ENCODE measurements at places on chromosomes 2 and 18.
A peak's percentile ranks its signal among the peaks of the same experiment; 100 is the strongest.

GRCh38 chr2:69449906-69450305 lies 12.7 kb upstream of the NFU1 start:
- DNase-seq = no peak

DNA sequence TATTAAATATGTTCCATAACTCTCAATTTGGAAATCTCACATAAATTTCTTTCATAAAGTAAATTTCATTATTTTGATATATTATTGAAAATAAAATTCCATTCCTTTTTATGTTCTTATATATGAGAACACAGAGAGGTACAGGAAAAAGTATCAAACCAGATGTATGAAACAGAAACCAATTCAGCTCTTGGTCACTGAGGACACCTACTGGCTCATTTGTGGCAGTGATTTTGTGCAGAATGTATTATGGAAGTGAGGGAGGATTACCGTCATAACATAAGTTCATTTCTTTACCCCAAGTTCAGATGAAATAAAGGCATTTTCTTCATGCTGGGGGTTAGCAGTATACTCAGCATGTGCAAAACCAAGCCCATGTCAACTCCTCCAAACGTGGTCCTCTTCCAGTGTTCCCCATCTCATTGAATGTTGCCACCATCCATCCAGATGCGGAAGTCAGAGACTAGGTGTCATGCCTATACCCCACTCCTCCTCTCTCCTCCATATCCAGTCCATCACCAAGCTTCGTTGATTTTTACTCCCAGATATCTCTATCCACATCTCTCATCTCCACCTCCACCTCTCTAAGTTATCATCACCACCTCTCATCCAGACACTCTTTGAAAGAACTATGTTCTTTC lies 41.7 kb upstream of the MALL start:
- no peak for DNase-seq

GRCh38 chr2:9445089-9445488 lies 21.6 kb downstream of the CPSF3 start:
- no peak for DNase-seq

DNA sequence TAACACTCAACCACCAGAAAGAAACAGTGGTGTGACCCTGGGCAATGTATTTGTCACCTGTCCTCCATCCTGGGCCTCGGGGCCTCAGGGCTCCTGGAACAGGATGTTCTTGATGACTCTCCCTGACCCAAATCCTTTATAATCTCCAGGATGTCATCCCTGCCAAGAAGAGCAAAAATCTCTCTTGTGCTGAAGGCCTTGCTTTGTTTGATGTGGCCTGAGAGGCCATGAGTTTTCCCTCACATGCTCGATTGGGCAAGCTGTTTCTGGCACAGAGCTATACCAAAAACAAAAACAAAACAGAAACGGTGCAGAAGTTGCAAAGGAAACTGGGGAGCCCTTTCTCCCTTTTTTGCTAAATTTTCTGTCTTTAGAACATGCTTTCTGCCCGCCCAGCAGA lies 35.7 kb upstream of the ST3GAL5 start:
- DNase-seq = no peak

GRCh38 chr2:175619179-175620045 lies 382.7 kb downstream of the LNPK start:
- DNase-seq = no peak

GRCh38 chr2:183427558-183427957 lies 303.3 kb downstream of the NUP35 start:
- DNase-seq = no peak

DNA sequence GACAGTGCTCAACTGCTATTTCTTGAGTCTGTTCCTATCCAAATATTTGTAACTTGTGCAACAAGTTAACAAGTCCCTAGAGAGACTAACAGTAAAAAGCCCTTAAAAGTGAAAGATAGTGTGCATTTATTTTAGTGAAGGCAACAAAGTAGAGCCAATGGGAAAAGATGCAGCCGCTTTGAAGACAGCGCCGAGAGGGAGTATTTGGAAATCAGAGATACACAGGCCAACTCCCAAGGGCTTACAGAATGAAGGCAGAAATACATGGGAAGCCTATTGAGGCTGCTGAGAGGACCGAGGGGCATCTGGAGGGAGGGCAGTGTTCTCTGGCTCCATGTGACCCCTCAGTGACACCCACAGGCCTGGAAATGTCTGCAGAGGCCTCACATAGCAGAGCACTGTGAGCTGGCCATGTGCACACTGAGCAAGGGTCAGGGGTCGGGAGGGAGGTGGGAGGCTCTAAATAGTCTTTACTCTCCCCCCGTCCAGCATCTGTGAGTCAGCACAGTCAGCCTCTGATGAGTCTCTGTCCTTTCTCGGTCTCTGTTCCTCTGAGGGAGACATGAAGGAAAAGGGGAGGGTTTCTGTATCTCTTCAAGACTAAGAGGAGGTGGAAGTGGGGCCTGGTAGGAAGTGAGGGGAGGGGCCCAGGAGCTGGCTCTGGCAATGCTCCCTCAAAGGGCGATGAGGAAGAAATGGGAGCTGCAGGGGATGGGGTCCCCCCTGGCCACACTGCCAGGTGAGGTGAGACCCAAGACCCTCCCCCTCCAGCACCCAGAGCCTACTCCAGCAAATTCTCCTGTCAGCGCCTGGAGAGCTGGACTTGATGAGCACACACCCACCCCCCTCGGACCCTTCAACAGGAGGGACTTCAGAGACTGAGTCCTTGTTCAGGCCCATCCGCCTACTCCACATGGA lies 133.6 kb downstream of the SP3 start:
- no peak for DNase-seq

- no peak for DNase-seq
Observed at GRCh38 chr2:239105234-239105633, 257.3 kb downstream of the TWIST2 start.

GRCh38 chr2:171985076-171985475 lies 14.7 kb upstream of the METAP1D start:
- DNase-seq = no peak

DNA sequence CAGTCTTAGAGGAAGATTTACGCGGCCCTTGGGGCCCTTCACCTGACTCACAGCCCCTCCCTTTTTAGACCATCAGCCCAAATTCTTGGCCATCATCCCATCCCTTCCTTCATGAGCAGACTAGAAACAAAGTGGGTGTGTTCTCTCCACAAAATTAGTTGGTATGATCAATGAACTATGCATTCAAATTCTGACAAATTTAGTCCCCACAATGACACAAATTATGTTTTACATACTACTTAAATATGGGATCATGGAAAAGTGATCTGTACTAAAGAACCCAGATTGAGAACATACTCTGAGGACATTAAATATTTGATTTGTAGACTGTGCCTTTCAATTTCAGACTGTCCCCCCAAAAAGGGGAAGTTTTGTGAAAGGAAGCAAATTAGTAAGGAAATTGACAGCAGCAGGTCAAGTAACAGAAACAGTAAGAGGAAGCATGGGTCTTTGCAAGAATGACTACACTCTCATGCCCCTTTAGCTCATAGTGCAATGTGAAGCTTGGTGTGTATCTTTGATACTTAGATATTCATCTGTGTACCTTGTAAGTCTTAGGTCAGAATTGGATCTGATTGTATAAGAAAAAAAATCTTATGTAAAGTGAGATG lies 2.2 kb upstream of the MAPRE2 start:
- DNase-seq = no peak

DNA sequence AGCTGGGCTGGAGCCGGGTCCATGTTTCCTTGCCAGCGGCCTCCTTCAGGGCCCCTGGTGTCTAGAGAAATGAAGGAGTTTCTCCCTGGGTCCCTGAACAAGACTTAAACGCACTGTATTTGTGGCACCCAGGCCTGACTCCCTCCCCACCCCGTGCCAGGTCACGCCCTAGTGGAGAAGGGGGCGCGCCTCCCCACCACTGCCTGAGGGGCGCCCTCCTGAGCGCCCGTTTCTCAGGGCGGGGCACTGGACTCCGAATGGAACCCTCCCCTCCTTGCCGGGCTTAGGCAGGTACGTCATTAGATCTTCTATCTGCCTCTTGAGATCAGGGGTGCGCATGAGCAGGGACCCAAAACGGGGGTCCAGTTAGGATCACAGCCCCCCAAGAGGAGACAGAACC lies 16.3 kb downstream of the ODC1 start:
- DNase-seq = no peak

DNA sequence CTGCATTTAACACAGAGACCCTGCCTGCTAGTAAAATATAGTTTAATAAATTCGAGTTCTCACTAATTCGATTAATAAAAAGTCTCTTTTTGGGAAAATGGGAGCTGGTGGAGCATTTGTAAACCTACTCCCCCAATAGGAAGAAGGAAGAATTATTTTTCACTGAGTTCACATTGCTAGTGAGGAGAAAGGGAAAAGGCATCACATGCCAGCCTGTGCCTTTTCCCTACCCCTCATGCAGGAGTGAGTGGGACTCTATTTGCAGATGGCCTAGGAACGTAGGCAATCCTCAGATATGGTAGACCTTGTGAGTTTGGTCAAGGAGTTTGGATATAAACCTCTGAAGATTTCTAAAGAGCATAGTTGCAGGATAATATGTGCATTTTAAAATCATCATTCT lies 218.4 kb upstream of the TRIB2 start:
- no peak for DNase-seq

DNA sequence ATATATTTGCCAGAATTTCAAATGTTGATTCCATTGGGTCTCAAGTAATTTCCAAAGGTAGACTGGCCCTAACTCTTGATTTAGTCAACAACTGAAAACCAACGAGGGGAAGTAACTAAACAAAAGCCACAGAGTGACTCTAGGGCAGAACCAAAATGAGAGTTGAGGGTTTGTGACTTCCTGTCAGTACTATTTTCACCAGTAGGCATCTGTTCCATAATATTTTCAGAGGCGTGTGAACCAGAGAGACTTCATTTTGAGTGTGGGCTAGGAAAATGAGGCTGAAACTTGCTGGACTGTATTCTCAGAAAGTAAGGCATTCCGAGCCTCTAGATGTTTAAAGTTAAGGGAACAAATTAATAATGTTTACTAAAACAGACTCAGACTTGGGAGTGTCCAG lies 70.6 kb downstream of the GDF7 start:
- no peak for DNase-seq

- no peak for DNase-seq
Observed at GRCh38 chr2:234156326-234156725, 105.8 kb downstream of the SPP2 start.

GRCh38 chr2:84942964-84943421 lies 28.0 kb upstream of the KCMF1 start:
- no peak for DNase-seq

- peak; percentile 19 for DNase-seq
Observed at GRCh38 chr2:98649135-98649991, 41.0 kb downstream of the UNC50 start.

DNA sequence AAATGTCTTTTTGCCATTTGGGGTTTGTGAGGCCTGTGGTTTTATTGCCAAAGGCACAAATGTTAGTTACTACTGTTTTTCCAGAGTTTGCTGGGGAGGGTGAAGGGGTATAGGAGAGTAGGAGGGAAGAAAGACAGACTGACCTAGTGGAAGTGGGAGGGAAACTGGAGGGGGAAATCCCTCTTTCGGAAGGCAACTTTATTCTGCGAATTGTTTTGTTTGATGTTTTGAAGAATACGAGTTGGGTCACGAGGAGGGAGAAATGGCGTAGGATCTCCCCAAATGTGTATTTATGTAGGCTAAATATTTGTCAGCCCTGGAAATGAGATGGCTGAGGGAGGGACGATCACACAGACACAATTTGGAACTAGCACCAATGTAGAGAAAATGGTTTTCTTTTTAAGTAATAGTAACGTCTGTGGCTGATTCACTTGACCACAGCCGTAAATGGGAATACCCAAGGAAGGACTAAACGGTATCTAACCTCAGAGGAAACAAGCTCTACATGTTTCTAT lies 172.3 kb downstream of the ICOS start:
- no peak for DNase-seq

DNA sequence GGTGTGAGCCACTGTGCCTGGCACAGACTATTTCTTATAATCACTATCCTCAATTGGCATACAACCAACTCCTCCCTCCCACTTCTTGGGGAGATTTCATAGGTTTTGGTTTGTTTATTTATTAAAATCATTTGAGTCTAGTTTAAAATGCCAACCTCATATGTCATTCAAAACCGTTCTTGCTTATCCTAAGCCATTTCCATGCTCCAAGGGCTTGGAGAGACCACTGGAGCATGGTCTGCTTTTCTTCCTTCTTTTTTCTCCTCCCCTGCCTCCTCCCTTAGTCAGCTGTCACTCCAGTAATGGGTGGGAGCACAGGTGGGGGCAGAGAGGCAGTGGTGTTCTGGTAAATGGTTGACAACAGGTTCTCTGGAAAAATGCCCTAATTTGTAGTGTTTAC lies 20.4 kb upstream of the KCNS3 start:
- DNase-seq = no peak

DNA sequence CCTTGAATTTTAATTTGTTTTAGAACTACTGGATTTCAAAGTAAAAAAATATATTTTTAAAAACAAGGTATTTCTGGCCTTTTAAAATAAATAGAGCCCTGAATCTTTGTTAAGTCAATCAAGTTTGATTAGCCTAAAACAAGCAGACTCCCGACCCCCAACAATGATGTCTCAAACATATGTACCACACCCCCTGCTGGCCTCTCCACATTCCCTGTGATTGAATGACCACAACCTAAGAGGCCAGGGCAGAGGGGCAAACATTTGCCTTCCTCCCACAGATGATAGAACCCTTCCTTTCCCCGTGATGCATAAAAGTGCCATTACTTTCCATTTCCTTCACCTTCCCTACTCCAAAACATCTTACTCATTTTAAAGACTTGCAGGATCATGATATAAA lies 130.9 kb downstream of the STK39 start:
- DNase-seq = no peak

GRCh38 chr2:218259099-218259961 lies 1.5 kb upstream of the GPBAR1 start:
- no peak for DNase-seq

DNA sequence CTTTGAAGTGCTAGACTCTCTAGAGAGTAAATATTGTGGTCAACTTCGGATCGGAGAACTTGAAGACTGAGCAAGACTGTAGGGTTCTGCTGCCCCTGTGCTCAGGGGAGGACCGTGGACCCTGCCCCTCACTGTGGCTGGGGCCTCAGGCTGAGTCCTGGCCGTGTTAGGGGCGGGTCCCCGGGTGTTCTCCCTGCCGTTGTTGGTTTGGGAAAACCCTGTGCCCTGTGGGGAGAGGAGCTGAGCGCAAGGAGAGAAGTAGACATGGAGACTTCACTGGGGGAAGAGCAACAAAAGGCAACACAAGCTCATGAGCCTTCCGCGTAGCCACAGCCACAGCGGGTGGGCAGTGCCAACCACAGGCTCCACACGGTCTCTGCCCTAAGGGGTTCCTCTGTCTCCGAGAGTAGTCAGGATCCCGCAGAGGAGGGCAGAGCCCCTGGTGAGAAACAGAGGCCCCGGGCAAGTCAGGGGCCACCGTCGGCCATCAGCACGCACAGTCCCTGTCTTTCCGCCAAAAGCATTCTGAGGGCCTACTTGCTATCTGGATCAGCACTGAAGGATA lies 53.1 kb downstream of the NTSR2 start:
- DNase-seq = no peak

DNA sequence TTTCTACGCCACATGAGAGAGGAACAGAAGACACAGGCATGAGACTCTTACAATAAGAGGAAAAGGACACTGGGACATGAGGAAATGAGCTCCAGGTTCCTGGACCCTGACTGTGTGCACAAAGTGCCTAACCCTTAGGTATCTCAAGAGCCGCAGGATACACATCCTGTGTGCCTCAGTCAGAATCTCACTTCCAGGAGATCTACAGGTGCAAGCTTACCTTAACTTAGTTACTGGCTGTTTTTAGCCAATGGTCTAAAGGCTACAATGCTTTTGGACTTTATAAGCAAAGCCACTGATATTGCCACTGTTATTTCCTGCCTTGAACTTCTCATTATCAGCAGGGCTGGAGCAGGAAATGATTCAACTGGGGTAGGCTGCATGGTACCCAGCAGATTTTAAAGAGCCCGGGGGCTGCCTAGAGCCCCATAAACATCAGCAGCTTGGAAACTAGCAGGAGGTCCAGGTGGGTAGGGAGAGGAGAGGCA lies 254.4 kb downstream of the ZNF521 start:
- no peak for DNase-seq

Data from esophagus squamous epithelium (tissue), 5 donors.